ENCODE measurements at places on chromosomes 4 and X.

DNA sequence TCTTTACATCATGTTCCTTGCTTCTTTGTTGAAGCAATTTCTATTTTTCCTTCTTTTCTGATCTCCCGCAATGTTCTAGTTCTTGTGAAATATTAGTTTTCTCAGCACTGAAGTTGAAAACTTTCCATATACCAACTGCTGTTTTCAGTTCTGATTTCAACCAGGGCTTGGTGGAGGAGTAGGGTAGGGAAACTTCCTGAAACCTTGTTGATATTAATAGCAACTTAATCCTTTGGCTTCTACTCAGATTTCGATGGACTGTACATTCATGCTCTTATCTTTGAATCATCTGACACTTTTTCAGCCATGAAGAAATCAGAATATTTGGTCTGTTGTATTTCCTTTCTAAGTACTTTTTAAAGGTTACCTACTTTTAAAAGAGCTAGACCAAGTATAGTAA is 315.8 kb downstream of the RPA4 start:
- no peak for DNase-seq

DNA sequence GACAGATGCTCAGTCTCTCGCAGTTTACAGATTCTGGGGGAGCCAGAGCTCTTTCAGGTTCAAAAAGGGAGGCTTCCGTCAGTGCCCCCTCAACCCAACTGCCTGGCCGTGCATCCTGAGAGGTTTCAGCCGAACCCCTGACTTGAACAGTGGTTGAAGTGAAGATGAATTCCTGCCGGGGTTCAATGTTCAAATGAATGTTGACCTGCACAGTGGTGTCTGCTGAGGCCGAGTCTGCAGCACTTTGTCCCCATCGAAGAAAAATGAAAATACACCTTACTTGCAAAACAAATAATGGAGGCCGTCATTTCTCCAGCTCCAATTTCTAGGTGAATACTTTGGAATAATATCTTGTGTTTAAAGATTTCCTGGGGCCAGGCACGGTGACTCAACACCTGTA is 33.7 kb downstream of the GYG2 start:
- DNase-seq = no peak

DNA sequence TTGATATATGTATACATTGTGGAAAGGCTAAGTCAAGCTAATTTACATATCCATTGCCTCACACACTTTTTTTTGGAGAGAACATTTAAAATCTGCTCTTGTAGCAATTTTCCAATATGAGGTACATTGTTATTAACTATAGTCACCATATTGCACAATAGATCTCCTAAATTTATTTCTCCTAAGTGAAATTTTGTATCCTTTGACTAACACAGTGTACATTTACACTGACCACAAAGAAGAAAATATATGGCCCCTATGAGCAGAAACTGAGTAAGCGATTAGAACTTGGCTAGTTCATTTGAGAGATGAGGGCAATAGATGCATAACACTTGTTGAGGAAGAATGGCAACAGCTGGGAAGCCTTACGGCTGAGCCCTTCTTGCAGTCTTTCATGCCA is 20.3 kb upstream of the GUCY1B1 start:
- DNase-seq = no peak

- DNase-seq = no peak
These were observed 7.3 kb downstream of the REPS2 start for GRCh38 chrX:16953606-16954211.
